GM23248 (cell line): ENCODE measurements at places on chromosomes 2 and 18. TPM values are rescaled to one million over a fixed set of nuclear protein-coding genes. Genes with fewer than 3 reads are reported as not detected.

DNA sequence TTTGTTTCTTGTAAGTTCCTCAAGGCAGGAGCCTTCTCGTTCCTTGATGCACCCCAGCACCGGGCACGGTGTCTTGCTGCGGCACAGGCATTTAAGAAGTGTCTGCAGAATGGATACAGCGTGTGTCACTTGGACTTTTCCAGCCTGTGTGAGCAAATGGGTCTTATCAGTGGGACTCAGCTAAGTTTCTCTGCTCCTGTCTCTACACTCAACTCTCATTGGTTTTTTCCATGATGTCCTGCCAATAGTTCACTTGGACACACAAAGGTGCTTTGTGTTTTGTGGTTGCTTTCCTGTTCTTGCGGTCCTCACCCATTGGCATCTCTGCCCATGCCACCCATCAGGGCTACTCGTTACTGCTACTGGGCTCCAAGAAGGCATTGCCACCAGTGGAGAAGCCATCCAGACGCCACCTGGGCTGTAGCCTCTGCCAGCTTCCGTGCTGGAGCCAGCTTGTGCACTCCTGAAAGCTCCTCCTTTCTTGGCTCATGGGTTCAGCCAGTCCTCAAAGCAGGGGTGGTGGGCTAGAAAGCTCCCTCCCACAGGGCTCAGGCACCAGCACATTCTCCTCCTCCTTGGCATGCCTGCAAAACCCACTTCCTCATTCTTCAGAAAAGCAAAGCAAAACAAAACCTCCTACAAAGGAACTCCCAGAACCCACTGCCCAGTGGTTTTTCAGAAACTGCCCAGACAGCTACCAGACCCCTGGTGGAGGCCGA is 41.4 kb downstream of the IL1R2 start:
- peak; percentile 53 for DNase-seq

DNA sequence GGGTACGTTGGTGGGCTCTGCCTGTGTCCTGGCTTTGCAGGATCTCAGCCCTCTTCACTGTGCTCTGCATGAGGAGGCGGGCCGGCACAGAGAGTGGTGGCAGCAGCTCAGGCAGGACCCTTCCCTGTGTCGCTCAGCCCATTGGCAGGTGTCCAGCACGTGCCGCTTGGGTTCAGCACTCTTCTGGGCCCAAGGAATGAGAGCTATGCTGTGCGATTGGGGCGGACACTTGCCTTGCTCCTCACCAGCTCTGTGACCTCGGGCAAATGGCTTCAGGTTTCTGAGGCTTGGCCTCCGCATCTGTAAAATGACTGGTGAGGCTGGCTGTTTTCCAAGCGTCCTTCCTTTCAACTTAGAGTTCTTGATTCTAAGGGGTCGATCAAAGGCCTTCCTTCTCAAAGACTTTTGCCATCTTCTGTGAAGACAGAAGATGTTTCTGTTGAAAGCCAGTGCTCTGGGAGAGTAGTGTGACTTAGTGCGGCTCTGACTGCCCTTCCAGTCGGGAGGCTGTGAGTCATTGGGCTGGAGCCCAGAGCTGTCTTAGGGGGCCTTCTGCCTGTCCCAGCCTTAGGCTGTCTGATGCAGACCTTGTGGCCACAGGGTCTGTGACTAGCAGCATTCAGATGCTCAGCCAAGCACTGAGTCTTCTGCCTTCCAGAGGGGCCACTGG is 35.6 kb downstream of the GLI2 start:
- peak; percentile 97 for DNase-seq

- DNase-seq = no peak
These were observed 59.1 kb upstream of the BOD1L2 start for GRCh38 chr18:57087644-57088376.

DNA sequence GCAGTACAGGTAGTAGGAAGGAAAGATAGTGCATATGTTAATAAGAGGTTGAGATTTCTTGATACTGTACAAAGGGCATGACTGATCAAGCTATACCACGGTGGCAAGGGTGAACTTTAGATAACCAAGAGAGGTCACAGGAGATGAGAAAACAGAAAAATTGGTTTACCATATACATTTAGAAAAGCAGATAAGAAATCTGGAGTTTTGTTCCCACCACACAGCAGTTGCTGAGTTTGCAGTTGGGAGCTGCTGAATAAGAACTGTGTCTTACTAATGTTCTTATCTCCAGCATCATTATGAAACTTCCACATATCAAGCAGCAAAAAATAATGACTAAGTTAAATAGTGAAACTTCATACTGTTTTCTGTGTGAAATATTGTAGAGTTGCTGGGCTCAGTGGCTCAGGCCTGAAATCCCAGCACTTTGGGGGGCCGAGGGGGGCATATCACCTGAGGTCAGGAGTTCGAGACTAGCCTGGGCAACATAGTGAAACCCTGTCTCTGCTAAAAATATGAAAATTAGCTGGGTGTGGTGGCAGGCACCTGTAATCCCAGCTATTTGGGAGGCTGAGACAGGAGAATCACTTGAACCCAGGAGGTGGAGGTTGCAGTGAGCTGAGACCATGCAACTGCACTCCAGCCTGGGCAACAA is 12.0 kb upstream of the IMPACT start:
- no peak for DNase-seq

- no peak for DNase-seq
These were observed 140.4 kb upstream of the MMADHC start for GRCh38 chr2:149727927-149728326.

DNA sequence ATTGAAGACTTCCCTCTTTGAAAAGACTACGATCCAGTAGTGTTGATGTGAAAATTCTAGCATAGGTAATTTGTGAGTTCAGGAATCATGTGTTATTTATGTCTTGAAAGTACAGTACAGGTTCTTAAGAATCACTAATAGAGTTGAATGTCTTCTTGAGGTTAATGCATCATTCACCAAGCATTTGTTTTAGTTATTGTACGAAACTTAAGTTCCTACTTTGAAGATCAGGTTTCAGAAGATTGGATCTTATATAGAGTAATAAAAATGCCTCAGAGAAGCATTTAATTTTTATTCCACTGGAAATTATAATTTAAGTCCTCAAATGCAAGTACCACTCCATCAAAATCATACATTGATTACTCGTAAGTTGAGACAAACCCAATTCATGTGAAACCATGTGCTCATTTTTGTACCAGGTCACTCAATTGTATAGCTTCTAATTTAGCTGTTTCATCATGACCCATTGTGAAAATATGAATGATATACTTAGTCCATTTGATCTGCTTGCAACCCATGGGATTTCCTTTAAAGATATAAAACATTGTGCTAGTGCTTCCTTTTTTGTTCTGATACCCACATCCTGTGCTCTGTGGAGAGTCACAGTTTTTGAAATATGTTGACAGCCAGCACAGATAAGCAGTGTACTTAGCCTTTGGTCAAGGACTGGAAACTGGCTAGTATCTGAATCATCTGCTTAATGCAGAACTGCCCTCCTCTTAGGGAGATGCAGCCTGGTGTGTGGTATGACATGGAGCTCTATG is 22.5 kb upstream of the RAB27B start:
- peak; percentile 81 for DNase-seq

GRCh38 chr2:31016648-31017047 is 121.6 kb downstream of the GALNT14 start:
- no peak for DNase-seq

DNA sequence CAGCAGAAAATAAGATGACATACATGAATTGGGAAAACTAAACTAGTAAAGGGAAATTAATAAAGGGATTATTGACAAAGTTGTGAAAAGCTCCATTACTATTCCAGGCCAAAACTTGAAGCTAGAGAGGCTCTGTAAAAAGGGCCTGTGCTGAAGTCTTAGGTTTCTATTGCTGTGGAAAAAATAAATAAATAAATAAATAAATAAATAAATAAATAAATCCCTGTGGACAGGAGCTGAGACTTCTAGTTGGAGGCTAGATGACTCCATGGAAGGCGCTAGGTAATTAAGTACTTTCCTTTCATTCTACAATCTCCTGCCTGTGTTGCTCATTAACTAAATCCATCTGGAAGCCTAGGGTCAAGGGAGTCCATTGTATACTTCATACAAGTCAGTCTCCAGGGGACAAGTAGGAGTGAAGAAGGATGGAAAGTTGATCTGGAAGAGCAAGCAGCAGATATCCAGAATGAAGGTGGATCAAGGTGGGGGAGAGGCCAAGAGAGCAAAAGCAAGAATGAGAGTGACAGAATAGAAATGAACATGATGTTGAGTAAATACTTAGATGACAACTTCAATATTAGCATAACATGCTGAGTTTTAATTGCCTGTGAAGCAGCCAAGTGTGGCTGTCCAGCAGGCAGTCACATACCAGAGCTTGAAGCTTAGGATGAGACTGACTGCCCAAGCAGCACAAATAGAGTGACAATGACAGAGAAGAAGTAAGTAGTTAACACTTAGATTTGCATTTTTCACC is 26.2 kb upstream of the CCNT2 start:
- no peak for DNase-seq

DNA sequence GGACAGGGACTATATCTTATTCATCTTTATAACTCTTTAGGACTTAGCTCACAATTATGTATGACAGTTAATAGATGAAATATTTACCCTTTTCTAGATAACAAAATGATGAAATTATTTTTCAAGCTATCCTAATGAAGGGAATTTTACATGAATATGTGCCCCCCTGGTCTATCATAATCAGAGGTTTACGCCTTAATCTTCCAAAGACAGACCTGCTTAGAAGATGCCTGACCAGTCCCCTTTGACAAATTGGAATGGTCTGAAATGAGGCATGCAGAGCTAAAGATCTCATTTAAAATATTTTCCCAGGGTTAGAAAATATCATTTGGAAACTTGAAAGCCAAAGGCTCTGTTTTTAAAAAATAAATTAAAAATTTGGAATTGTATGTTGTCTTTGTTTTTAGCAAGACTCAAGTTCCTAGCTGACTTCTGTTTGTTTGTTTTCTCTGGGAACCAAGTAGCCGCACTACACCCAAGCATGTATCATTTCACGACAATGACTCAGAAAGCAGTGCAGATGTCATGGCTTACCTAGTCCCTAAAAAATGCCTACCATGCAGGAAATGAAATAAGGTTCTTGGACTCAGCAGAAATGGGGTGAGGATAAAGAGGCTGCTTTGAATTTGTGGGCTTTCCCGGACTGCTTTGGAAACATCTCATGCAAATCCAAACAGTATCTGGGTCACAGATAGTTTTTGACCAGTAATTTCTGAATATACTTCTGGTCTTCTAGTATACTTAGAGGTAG is 162.1 kb downstream of the ZEB2 start:
- DNase-seq = peak; percentile 97

GRCh38 chr2:207796585-207797350 is 27.1 kb upstream of the FZD5 start:
- no peak for DNase-seq

- DNase-seq = no peak
These were observed 71.4 kb downstream of the GALR1 start for GRCh38 chr18:77320971-77321559.

GRCh38 chr2:73324126-73324725 is 30.9 kb upstream of the EGR4 start:
- no peak for DNase-seq

DNA sequence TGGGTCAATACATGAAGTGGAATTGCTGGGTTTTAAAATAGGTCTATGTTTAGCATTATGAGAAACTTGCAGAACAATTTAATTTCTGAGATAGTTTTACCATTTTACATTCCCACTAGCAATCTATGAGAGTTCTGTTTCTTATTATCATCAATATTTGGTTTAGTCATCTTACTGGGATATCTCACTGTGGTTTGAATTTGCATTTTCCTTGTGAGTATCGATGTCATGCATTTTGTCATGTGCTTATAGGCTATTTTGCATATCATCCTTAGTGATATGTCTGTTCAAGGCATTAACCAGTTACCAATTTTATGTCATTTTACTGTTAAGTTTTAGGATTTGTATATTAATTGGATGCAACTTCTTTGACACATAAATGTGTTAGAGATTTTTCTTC is 204.4 kb downstream of the MCFD2 start:
- DNase-seq = peak; percentile 38

GRCh38 chr2:98385050-98385699 is 38.9 kb downstream of the CNGA3 start:
- peak; percentile 87 for DNase-seq

- no peak for DNase-seq
These were observed 139.3 kb downstream of the CD226 start for GRCh38 chr18:69808399-69808798.

GRCh38 chr18:79930020-79930642 is 21.3 kb downstream of the SLC66A2 start:
- no peak for DNase-seq

- DNase-seq = peak; percentile 56
These were observed 156.4 kb downstream of the CCBE1 start for GRCh38 chr18:59540780-59541179.

DNA sequence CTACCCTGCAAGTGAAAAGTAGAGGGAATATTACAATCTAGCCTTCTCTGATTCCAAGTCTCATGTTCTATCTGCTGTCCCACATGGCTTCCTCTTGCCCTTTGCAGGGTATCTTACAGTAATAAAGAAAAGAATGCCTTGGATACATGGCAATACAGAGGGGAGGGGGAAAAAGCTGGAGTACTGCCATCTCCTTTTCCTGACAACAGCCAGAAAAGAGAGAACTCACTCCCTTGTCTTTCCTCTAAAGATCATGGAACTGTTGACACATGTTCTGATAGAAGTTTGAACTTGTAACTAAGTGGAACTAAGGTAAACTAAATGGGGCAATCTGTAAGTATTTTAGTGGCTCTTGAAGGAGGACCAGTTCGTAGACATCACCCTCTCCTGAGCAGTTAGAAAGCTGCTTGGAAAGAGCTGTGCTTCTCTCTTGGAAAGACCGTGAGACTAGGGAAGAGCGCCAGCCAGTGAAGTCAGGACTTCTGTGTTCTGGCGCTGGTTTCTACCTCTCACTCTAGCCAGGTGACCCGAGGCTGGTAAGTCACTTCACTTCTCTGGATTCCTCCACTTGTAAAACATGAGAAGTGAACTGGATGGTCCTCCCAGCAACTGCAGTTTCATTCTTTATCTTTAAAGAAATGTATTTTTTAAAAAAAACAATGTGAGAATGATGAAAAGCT is 242.3 kb upstream of the FOSL2 start:
- no peak for DNase-seq

- DNase-seq = peak; percentile 52
These were observed 103.2 kb downstream of the FAM161A start for GRCh38 chr2:61750624-61751023.

- DNase-seq = no peak
These were observed 95.8 kb upstream of the SMAD2 start for GRCh38 chr18:48026216-48026615.

- no peak for DNase-seq
These were observed 24.7 kb downstream of the MYCN start for GRCh38 chr2:15964936-15965563.

GRCh38 chr18:45901654-45902210 is 65.4 kb downstream of the EPG5 start:
- no peak for DNase-seq

Gene GPR45
- total RNA-seq = not detected in 2 replicates

Gene OTX1
- 0.25 TPM in 1 of 2 replicates, not detected in the other for total RNA-seq

Gene CLASP1
- total RNA-seq = 37.4 and 41.0 TPM in 2 replicates

Gene KANSL1L
- total RNA-seq = 5.4 and 13.2 TPM in 2 replicates

Gene LYG1
- total RNA-seq = not detected in 2 replicates

Gene CHST10
- 6.2 and 12.9 TPM in 2 replicates for total RNA-seq

Gene CPO
- total RNA-seq = not detected in 2 replicates

Gene SPR
- total RNA-seq = 21.1 and 39.0 TPM in 2 replicates

Gene FNDC4
- total RNA-seq = 24.2 and 31.2 TPM in 2 replicates

Gene ARHGAP15
- not detected in 2 replicates for total RNA-seq

Gene CHRNG
- not detected in 2 replicates for total RNA-seq

Gene SLC4A3
- 0.54 and 1.6 TPM in 2 replicates for total RNA-seq

Gene FHL2
- 383 and 404 TPM in 2 replicates for total RNA-seq

Gene SLC35F5
- 129 and 146 TPM in 2 replicates for total RNA-seq

Gene SYT4
- total RNA-seq = not detected in 2 replicates

Gene MROH2A
- total RNA-seq = not detected in 2 replicates
